ENCODE measurements at places on chromosomes 12 and 14.

DNA sequence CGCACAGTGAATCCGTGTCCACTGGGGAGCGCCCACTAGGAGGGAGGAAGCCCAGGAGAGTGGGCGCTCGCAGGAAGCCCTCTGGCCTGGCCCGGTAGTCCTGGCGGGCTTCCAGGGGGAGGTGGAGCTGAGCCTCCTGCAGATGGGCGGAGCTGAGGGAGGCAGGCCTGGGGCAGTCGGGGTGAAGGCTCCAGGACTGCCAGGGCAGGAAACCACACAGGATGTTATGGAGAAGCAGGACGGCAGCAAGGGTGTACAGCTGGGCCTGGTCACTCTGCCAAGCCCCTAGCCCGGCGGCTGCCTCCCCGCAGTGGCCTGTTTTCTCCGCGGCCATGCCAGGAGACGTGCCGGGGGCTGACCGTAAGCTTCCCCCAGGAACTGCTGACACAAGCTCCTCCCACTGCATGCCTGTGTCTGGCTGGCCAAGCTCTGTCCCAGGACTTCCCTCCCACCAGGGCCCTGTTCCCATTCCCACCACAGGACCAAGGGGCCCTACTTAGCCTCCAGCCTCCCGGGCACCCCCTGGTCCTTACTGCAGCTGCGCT, 143.4 kb upstream of the C14orf180 start:
- DNase-seq, result no peak

DNA sequence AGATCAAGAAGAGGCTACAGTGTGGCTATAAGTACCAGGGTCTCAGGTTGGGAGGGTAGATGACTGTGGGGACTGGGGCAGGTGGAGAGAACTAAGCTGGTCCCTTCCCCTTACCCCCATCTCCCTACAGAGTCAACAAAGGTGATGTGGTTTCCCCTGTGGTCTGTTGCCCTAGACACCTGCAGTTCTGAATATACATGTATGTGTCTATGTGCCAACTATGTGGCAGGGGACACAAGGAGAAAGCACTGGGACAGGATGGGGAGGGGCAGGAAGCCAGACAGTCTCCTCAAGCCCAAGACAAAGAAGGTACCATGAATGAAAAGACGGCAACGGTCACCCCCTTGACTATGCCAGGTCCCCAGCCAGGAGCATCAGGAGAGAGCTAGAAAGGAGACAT, 4.5 kb upstream of the HDAC7 start:
- no peak for DNase-seq

DNA sequence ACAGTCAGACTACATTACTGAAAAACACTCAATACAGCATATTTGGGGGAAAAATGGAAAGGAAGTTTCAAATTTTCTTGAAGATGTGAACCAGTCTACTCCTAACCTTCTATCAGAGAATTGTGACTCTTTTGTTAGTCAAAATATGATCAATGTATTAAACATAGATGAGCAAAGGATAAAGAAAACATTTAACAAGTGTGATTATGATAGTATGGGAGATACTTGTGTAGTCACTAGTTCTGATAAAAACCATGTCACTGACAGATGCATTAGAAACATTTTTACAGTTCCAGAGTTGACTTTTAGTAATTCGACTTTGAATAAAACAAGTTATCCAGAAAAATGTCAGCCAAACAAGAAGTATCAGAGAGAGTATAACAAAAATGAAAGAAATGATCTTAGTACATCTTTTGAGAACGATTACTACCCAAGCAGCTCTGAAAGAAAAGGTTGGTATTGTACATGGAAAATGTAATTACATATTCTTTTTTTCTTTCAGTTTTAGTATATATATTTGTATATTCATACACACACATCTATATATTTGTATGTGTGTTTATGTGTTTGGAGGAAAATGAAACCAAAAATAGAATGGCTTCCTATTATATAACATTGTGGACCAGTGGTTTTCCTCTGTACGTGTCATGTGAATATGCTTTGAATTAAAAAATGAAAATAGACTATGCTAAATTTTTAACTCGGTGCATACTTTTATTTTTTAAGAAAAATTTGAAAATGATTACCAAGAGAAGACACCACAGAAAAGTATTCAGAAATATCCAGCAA, 63.3 kb upstream of the ABCD2 start:
- DNase-seq, result no peak

- DNase-seq, result no peak
These were observed 114.3 kb upstream of the CAND1 start for GRCh38 chr12:67154901-67155300.

DNA sequence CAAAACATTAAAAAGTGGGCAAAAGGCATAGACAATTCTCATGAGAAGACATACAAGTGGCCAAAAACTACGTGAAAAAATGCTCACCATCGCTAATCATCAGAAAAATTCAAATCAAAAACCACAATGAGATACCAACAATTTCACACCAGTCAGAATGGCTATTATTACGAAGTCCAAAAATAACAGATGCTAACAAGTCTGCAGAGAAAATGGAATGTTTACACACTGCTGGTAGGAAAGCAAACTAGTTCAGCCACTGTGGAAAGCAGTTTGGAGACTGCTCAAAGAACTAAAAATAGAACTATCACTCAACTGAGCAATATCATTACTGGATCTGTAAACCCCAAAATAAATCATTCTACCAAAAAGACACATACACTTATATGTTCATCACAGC, 76.2 kb downstream of the PRKD1 start:
- no peak for DNase-seq

DNA sequence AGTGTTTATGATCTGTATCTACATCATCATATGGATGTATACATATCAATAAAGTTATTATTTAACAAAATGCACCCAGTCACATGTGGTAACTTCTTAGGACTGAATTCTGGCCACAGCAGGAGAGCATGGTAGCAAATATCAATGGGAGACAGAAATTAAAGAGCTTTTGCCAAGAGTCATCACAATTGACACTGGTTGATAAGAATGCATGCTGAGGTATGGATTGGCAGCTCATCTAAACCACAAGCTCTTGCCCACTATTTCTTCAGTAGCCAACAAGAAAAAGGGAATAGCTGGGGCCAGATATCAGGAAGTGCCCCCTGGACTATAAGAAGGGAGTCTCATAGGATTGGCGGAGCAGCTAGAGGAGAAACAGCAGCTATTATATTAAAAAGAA, 9.4 kb upstream of the PTGR2 start:
- DNase-seq, result no peak

- DNase-seq, result no peak
These were observed 7.0 kb upstream of the UBE2N start for GRCh38 chr12:93448796-93449195.

- DNase-seq, result no peak
These were observed 211.7 kb upstream of the PRICKLE1 start for GRCh38 chr12:42801271-42801670.

DNA sequence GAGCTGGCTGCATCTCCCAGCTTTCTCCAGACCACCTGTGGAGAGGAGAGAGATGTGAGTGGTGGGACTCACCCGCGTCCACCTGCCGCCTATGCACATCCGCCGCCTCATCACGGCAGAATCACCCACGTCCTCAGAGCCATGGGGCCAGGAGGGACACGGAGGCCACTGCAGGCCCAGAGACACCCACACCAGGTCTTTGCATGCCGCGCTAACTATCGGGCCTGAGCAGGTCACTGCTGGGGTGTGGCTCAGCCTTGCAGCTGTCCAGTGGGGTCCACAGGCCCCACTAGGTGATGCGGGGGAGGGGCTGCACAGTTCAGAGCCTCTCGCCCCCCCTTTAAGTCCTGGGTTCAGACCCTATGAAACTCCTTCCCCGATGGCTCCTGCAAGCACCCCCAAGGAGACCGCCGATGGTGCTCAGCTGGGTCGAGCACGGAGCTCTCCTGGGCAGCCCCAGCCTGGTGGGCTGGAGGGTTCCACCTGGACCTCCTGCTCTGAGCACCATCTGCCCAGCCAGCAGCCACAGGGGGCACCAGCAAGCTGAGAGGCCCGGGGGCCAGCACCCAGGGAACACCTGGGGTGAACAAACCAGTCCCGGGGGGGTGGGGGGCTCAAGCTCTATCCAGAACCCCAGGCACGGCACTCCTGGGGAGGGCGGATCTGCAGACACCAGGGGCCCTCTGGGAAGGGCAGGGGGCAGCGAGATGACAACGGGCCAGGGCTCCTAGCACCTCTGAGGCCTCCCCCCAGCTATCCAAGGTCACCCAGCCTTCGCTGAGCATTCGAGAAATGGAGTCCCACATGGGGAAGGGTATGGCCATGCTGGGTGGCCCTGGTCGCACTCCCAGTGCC, 34.3 kb downstream of the CCNK start:
- no peak for DNase-seq

DNA sequence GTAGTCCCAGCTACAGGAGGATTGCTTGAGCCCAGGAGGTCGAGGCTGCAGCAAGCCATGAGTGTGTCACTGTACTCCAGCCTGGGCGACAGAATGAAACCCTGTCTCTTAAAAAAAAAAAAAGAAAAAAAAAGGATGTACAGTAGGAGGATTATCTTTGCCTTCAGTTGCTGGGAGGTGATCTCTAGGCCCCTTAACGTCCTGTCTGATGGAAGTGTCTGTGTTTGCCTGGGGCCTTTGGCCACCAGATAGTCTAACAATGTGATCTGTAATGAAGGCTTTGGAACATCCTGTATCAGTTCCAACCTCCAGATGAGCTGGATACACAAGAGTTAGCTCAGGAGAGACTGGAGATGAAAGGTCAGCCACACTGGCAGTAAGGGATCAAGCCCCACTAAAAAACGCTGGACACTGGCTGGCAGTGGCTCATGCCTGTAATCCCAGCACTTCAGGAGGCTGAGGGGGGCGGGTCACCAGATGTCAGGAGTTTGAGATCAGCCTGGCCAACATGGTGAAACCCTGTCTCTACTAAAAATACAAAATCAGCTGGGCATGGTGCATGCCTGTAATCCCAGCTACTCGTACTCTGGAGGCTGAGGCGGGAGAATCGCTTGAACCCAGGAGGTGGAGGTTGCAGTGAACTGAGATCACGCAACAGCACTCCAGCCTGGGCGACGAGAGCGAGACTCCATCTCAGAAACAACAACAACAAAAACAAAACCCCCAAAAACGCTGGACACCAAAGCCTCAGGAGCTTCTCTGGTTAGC, 19.0 kb upstream of the HNF1A start:
- DNase-seq, result no peak

DNA sequence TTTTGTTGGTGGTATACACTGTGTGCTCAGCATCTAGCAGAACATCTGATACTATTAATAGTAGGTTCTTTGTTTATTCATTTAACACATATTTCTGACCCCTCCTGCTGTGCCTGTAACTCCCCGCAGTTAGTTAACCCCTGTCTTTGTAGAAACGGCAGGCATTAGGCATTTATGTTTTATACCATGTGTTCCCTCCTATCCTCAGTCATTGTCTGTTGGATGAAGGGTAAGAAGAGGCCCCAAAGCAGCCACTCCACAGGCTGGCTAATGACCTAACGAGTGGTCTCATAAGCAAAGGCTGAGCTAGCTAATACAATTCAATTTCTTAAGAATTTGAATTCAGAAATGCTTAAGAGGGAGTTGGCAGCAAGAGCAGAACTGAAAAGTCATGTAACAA, 170.8 kb downstream of the TMX1 start:
- DNase-seq, result no peak

- peak; percentile 18 for DNase-seq
These were observed 70.8 kb downstream of the SYNE3 start for GRCh38 chr14:95445676-95446075.

- no peak for DNase-seq
These were observed 3.1 kb upstream of the ACTR6 start for GRCh38 chr12:100197486-100197885.

- DNase-seq, result no peak
These were observed 148.5 kb upstream of the SEL1L start for GRCh38 chr14:81682134-81682533.

DNA sequence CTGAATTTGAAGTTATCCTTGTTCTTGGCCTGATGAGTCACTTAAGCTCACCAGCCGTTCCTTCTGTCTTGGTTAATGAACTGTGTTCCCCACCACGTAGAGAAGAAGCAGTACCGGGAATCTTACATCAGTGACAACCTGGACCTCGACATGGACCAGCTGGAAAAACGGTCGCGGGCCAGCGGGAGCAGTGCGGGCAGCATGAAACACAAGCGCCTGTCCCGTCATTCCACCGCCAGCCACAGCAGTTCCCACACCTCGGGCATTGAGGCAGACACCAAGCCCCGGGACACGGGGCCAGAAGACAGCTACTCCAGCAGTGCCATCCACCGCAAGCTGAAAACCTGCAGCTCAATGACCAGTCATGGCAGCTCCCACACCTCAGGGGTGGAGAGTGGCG, 68.2 kb downstream of the FRMD6 start:
- no peak for DNase-seq

GRCh38 chr14:103131580-103131979, 8.3 kb downstream of the TNFAIP2 start:
- no peak for DNase-seq

All from DMS153 (cell line).